NCI-H1436 (cell line): ENCODE measurements at places on chromosomes 4 and X.

DNA sequence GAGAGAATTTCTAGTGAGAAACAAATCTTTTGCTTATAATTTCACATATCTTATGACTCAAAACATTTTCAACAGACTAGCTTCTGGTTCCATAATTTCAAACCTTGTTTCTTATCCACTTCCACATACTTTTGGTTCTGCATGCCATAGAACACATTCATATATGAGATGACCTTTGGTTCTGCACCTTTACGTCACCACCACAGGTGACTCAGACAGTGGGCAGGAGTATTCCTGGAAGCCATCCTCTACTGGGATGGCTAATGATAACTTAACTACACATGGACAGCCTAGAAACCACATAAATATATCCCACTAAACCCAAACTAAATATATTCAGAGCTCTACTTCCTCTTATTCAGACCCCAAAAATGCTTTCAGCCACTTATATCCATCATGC lies 133.3 kb downstream of the DCK start:
- no peak for DNase-seq

DNA sequence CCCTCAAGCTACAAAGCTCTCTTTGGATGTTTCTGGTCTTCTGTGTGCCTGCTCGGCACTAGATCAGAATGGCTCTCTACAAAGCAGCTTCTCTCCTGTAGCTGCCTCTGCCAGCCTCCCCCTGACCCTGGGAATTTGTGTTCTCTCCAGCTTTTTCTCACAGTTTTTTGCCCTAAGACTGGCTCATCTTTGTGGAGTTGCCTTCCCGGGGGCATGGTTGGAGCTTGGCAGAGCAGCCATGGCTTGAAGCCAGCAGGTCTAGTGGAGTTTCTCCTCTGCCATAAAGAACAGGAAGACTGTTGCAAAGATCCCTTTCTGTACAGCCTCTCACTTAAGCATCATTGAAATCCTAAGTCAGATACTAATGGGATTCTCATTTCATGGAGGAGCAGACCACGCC lies 163.3 kb upstream of the MAMLD1 start:
- DNase-seq: no peak

DNA sequence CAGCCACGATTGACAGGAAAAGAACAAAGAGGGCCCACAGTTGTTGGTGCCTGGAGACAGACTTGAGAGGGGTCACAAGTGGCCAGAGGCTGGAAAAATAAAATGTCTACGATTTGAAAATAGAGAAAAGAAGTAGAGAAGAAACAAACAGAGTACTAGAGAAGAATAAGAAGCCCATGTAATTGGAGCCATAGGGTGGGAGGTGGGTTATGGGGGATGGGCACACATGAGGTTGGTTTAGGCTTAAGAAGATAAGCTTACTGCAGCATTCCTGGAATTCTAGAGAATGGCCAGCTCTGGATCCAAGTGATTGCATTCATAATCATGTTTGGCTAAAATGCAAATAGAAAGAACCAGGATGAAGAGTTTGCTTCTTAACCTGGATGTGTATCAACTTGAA lies 210.7 kb downstream of the MAML3 start:
- no peak for DNase-seq

- no peak for DNase-seq
Observed at GRCh38 chr4:186586205-186586604, 30.8 kb upstream of the MTNR1A start.

- no peak for DNase-seq
Observed at GRCh38 chr4:74112399-74113105, 13.6 kb upstream of the CXCL2 start.
